ENCODE measurements at places on chromosomes 7 and 10. TPM values are rescaled to one million over a fixed set of nuclear protein-coding genes. Genes with fewer than 3 reads are reported as not detected.

GRCh38 chr7:97006816-97007582, 1.6 kb downstream of the DLX6 start:
- DNase-seq = no peak

PITX3 gene
- not detected for total RNA-seq

DNA sequence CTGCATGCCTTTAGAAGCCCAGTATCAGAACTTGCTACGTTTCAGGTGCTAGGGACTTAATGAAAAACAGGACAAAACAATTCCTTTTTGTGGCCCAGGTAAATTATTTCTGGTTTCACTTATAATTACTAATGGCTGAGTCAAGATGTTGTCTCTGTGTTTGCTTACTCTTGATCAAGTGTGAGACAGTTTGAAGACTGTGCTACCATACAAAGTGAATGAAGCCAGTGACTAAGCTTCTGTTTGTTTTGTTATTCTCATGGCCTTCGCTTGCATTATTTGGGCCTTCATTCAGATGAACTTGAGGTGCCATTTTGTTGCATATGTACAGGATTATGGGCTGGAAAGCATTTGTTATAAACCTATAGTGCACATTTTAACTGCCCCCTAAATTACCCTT, 17.9 kb downstream of the SMNDC1 start:
- no peak for DNase-seq

GRCh38 chr10:75450644-75451640, 19.5 kb downstream of the LRMDA start:
- DNase-seq = no peak

VIPR2 gene
- 0.26 TPM for total RNA-seq

CHST3 gene
- not detected for total RNA-seq

GRCh38 chr10:63671317-63671937, 150.2 kb downstream of the REEP3 start:
- DNase-seq = no peak

DNA sequence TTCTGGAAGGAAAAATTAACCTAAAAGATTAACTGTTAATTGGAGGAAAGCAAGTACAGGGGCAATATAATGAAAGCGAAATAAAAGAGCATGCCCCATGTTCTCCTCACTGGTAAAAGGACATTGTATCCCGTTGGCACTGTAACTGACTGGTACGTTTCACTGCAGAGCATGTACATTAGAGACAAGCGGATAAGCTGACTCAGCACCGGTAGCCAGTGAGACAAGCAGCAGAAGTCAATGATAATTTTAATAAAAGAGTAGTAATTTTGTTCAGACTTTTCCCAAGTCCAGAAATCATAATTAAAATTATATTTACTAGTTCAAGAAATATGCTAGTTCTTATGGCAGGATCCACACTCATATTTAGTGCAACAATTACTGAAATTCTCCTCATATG, 161.5 kb upstream of the VWC2 start:
- DNase-seq = no peak

GRCh38 chr7:124251636-124252035, 218.8 kb upstream of the TMEM229A start:
- no peak for DNase-seq

GRM8 gene
- not detected for total RNA-seq

DNA sequence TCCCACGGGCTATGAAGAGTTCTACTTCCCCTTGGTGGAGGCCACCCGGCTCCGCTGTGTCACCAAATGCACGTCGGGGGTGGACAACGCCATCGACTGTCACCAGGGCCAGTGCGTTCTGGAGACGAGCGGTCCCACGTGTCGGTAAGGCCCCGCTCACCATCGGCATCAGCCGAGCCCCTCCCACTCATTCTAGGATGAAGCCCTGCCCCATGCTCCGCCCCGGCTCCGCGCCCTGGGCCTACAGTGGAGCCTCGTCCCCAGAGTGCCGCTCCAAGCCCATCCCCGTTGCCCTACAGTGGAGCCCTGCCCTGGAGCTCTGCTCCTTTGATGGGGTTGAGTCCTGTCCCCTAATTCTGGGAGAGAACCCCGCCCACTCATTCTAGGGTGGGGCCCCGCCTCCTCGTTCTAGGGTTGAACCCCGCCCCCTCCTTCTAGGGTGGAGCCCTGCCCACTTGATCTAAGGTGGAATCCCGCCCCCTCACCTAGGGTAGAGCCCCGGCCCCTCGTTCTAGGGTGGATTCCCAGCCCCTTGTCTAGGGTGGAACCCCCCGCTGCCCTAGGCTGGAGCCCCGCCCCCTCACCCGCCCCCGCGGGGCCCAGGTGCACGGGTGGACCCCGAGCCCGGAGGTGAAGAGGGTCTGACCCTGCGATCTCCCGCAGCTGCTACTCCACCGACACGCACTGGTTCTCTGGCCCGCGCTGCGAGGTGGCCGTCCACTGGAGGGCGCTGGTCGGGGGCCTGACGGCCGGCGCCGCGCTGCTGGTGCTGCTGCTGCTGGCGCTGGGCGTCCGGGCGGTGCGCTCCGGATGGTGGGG, 3.4 kb upstream of the MUC12 start:
- DNase-seq = peak; percentile 67

- no peak for DNase-seq
These were observed 32.8 kb upstream of the STRIP2 start for GRCh38 chr7:129401228-129401966.

REEP3 gene
- total RNA-seq = 10.6 TPM

DNA sequence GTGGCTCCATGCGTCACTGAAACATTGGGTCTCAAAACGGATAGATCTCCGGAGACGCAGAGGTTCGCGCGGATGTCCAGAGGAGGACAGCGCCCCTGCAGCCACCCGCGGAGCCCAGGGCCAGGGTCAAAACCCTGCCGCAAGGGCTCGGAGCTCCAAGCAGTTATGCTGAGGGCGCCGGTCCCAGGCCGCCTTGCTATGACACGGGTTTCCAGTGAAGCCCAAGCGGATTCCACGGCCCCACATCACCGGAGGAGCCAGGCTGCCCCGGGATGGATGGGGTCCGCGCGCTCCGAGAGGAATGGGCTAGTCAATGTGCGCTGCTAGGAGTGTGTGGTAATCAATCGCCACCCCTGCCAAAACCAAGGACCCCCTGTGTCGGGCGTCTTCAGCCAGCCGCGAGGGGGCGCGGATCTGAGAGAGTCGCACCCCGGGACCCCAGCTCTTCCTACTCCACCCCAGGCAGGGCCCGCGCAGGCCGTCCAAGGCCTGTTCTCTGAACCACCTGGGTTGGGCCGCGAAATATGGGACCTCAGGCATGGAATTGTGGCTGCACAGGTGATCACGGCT, 5.6 kb upstream of the EMX2 start:
- no peak for DNase-seq

DNA sequence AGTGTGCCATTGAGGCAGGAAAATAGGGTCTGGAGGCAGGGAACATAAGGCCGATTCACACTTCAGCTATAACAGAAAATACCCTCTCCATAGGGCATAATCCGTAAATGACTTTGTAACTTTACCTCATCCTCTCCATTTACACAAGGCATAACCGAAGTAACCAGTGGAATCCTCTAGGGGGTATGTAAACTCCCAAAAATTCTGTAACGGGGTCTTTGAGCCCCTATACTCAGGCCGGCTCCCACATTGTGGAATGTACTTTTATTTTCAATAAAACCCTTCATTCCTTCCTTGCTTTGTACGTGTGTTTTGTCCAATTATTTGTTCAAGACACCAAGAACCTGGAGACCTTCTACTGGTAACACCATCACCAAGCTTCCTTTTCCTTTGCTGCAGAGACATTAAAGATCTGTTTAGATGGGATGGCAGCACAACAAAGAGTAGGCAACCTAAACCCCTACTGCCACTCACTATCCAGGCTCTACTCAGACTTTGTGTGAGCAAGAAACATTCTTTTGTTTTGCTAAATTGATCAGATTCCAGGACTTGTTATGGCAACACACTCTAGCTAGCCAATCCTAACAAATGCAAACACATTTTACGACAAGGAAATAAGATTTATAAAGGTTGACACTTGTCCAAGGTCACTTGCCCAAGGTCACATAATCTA, 99.3 kb downstream of the DGKI start:
- DNase-seq = no peak

VSTM4 gene
- not detected for total RNA-seq

- peak; percentile 73 for DNase-seq
These were observed 116.8 kb upstream of the PRSS1 start for GRCh38 chr7:142632271-142633134.

DNA sequence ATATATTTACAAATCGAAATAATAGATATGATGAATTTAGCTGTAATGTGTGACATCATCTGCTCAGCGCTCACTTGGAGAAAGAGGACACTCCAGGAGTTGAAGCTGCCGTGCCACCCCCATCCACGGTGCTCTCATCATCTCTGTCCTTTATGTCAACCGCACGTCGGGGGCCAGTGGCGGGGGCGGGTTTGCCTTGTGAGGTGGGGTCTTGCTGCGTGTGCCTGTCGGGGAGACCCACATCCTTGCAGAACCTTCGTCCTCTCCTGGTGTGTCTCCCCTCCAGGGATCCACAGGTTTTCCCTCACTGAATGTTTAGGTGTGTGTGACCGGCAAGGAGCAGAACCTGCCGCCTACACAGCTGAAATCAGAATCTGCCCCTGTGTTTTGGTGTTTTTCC, 71.6 kb downstream of the INPP5A start:
- DNase-seq = no peak

GRCh38 chr10:15197276-15197675, 28.8 kb upstream of the NMT2 start:
- no peak for DNase-seq

DNA sequence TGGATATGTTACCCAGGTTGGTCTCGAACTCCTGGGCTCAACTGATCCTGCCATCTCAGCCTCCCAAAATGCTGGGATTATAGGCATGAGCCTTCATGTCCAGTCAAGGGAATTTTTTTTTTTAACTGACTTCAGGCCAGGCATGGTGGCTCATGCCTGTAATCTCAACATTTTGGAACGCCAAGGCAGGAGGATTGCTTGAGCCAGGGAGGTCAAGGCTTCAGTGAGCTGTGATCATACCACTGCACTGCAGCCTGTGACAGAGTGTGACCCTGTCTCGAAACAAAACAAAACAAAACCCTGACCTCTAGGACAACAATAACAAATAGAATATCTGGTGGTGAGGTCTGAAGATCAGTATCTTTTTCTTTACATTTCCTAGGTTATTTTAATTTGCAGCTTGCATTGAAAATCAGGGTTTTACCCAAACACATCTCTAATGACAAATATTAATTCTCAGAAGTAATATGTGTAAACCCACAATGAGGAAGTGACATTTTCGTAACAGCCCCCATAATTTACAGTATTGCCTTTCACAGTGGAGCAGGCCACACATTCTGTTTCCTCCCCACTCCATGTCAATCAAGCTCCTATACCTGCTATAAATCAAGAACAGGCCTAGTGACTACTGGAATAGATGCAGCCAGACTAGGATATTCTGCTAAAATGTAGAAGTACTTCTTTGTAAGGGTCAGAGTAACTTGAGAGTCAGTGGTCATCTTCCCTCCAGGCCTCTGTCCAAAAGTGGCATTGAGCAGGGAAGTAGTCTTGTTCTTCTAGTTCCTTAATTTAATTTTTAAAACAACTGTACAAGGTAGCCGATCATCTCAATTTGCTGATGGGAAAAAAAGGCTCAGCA, 43.3 kb upstream of the ECHDC3 start:
- no peak for DNase-seq

COL17A1 gene
- total RNA-seq = not detected

DNA sequence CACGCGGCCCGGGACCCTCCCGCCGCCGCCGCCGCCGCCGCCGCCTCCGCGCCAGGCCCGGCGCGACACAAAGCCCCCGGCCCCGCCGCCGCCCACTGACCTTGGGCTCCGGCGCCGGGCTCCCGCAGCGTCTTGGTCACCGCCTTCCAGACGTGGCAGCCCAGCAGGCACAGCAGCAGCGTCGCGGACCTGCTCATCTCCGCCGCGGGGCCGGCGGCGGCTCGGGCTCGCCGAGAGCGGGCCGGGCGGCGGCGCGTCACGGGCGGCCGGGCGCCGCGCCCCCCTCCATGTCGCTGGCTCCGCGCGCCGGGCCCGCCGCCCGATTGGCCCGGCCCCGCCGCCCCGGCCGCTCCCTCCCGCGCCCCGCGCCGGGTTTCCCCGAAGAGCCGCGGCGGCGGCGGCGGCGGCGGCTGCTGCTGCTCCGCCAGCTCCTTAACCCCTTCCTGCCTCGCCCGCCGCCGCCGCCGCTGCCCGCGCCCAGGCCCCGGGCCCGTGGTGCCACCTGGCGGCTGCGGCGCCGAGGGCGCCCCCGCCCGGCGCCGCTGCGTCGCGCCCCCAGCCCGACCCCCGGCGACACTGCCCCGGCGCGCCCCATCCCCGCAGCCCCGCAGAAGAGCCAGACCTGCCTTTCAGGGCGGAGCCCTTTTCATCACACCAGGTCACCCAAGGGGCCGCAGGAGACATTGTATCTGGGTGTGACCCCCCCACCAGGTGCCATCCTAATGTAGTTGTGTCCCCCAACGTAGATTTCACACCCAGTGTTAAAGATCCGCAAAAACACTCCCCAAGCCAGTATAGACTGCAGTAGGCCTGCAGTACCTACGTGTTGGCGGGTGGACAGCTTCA, at the start of gene FAM171A1:
FAM171A1 (minus strand) TSS at position 434 of the 846 bp plus-strand sequence; CDS start at position 197, 237 bp downstream.
- peak; percentile 25 for DNase-seq

OIT3 gene
- not detected for total RNA-seq

DNA sequence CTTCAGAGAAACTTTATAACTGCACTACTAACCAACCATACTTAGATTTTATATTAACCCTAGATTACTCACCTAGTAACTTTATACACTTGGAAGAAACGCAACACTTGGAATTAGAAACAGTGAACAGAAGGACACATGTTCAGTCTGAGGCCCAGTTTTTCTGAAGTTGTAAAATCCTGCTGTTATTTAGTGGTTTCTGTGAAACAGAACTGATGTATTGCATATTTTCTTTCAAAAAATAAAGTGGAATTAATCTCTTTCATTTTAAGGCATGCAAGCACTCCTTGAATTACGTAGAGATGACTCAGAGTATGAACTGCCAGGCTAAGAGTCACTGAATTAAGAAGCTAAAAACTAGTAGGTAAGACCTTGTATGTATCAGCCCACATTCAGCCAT, 215.8 kb downstream of the SKAP2 start:
- DNase-seq = no peak

- DNase-seq = no peak
These were observed 511.2 kb upstream of the KLF6 start for GRCh38 chr10:4296161-4296560.

DNA sequence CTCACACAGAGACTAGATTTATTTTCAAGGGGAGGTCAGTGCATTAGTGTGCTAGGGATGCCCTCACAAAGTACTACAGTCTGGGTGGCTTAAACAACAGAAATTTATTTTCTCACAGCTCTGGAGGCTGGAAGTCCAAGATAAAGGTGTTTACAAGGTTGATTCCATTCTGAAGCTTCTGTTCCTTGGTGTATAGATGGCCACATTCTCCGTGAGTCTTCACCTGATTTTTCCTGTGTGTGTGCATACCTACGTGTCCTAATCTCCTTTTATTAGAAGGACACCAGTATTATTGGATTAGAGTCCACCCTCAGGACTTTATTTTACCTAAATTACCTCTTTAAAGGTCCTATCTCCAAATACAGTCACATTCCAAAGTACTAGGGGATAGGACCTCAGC, 91.7 kb upstream of the FRMD4A start:
- no peak for DNase-seq

TRIM50 gene
- total RNA-seq = 0.25 TPM
